ENCODE measurements at places on chromosomes 2 and 18.

- DNase-seq = peak; percentile 51
Observed at GRCh38 chr18:6751222-6751621, 21.7 kb downstream of the ARHGAP28 start.

DNA sequence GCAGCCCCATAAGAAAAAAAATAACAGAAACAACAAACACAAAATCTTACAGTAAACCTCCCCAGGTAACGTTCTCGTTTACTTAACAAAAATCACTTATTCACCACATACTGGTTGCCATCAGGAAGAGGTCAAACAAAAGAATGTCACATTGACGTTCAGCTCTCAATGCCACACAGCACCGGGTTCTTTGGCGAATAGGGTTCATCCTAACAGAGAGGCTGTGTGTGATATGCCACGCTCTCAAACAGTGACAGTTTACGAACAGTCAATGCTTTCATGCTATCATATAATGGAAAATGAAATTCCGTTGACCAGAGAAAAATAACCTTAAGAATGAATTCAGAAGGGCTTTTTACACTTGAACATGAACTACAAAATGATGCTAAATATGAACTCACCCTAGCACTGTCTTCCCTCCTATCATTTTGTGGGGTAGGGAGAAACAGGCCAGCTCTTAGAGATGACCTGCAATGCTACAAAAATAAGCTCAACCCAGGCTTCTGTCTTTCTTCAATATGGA, 2.0 kb downstream of the TMEM163 start:
- no peak for DNase-seq

GRCh38 chr2:235054919-235055318, 103.1 kb downstream of the SH3BP4 start:
- DNase-seq = no peak

DNA sequence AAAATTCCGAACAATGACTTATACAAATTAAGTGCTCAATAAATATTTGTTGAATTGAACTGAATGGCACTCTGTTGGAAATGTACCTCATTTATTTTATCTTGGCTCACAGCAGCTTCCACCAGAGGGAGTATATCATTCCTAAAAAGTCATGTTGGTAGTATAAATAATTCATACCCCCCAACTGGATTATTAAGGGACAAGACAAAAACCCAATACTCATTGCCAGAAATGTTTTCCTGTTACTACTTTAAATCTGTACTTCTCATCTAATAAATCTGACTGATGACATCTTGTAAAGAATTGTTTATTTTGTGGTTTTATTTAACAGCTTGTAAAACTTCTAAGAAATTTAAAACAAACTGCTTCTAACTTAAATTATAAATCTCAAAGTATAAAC, 163.9 kb downstream of the CDH2 start:
- DNase-seq = no peak
